ENCODE measurements at places on chromosomes 5 and 9.
A peak's percentile ranks its signal among the peaks of the same experiment; 100 is the strongest.

- no peak for DNase-seq
These were observed 132.8 kb downstream of the RASEF start for GRCh38 chr9:82930116-82930515.

- DNase-seq = peak; percentile 36
These were observed 49.4 kb downstream of the PLK2 start for GRCh38 chr5:58410441-58410840.

DNA sequence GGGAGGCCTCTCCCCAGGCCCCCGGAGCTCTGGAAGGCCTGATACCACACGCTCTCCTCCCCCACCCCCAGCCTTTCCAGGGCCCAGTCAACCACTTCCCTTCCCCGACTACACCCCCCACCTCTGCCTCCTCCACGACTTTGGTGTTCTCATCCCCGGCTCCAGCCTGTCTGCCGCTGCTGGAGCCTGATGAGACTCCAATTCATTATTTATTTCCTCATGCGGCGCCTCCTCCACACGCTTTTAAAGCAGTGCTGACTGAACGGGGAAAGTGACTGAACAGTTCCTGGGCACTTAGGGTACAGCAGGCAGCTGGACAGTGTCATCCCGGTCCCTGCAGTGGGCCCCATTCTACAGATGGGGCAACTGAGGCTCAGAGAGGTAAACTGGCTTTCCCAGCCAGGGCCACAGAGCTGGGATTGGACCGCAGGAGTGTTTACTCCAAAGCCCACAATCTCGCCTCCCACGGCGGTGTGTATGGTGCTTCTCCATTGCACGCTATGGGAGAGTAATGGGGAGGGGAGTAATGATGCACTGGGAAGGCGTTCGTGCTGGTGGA lies 15.9 kb upstream of the RPL26L1 start:
- DNase-seq = peak; percentile 84

DNA sequence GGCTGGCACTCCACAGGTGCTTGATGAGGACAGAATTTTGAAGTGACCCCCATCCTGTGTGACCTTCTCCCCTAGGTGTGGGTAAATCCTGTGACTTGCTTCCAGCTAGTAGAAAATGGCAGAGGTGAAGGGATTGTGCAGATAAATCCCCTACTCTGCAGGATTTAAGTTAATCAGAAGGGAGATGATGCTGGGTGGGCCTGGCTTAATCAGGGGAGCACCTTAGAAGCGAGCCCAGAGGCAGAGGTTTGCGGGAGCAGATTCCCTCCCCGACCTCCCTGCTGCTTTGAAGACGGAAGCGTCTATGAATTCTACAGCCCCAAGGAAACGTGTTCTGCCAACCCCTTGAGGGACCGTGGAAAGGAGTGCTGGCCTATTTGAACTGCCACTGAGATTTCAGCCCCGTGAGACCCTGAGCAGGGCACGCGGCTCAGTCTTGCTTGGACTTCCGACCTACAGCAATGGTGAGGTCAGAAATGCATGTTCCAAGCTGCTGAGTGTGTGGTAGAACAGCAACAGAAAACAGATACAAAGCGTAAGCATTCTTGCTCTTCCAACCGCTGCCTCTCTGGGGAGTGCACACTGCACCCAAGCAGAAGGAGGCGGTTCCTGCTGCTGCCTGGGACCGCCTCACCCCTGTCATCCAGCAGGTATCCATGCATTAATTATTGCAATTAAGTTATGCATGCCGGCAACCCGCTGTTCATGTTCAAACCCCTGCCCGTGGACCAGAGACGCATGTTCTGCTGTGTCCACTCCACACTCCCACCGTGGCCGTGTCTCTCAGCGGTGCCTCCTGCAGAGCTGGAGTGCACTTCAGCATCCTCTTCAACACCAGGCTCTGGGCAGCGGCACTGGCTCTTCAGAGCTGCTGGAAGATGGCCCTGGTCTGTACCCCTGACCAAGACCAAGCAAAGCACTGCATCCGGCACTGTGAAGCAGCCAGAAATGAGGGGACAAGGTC lies 54.6 kb upstream of the RXRA start:
- DNase-seq = no peak

DNA sequence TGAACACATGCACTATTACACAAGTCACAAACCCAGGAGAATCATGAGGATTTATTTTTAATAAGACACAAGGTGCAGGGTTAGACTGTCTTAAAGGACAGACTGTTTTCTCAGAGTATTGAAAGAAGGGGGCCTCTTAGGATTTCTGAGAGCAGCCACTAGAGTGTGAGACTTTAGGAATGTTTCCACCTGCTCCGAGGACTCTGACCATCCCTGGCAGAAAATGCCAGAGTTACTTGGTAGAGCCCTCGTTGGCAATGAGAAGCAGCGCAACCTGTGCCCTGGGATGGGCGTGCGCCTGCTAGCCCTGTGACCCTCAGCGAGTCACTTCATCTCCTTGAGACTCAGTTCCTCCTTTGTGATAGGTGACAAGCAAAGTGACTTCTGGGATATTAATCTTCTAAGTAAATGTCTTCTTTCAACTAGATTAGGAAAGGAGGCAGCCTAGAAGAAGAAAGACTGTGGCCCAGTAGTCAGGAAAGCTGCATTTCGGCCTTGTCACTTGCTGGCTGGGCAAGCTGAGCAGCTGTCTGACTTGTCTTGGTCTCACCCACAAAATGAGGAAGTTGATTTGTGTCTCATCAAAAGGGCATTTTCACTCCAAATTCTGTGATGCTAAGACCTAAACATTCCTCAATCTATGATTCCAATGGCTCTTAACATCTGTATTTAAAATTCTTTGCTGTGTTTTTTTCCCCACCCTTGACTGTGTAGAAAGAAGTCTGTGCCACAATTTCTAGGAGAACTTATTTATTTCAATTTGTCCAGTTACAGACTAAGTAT lies 60.5 kb downstream of the PTCD2 start:
- DNase-seq = no peak

- no peak for DNase-seq
These were observed 44.2 kb upstream of the MAST4 start for GRCh38 chr5:66551945-66552344.

- DNase-seq = no peak
These were observed 106.5 kb upstream of the MSX2 start for GRCh38 chr5:174617910-174618309.

GRCh38 chr9:70053864-70054263 lies 10.2 kb downstream of the MAMDC2 start:
- DNase-seq = no peak

DNA sequence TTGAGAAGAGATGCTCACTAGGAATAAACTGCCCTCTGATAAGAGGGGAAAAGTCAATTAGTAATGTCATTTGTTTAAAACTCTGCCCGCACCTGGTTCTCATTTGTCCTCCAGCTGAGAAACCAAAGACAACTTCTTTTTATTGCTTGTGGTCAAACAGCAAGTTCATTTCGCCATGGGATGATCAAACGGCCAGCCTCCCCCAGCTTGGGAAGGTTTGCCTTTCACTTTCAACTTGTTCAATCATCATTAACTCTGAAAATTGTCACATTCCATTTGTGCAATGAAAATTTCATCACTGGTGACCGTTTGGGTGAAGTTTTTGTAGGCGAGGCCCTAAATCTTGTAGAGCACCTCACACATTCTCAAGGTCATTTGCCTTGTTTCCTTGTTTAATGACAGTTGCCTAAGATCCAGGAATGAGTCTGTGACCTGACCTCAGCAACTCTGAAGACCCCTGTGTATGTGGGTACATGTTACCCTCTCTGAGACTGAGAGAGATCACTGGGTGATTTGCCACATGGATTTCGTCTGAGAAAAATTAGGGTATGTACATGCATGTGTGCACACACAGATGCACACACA lies 117.7 kb downstream of the MARCHF3 start:
- peak; percentile 62 for DNase-seq

DNA sequence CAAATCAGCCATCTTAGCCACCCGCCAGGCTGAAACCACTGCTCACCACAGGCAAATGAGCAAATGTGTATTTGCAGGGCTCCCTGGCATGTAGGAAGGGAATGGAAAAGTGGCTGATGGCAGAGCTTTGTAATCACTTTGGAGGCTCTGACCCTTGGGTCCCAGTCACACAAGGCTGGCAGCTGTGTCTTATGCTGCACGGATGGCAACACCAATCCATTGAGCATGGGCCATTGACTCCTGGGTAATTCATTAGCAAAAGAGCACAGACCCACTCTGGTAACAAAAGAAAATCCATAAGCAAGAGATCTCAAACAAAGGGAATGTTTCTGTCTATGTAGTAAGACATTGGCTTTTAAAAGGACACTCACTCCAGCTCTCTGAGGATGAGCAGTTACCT lies 57.6 kb downstream of the SPOCK1 start:
- DNase-seq = peak; percentile 26

DNA sequence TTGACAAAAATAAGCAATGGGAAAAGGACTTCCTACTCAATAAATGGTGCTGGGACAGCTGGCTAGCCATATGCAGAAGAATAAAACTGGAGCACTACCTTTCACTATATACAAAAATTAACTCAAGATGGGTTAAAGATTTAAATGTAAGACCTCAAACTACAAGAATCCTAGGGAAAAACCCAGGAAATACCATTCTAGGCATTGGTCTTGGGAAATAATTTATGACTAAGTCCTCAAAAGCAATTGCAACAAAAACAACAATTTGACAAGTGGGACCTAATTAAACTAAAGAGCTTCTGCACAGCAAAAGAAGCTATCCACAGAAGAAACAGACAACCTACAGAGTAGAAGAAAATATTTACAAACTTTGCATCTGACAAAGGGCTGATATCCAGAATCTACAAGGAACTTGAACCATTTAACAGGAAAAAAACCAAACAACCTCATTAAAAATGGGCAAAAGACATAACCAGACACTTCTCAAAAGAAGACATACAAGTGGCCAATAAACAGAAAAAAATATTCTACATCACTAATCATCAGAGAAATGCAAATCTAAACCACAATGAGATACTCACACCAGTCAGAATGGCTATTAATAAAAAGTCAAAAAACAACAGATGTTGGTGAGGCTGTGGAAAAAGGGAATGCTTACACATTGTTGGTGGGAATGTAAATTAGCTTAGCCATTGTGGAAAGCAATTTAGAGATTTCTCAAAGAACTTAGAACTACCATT lies 75.2 kb upstream of the CPEB4 start:
- no peak for DNase-seq

DNA sequence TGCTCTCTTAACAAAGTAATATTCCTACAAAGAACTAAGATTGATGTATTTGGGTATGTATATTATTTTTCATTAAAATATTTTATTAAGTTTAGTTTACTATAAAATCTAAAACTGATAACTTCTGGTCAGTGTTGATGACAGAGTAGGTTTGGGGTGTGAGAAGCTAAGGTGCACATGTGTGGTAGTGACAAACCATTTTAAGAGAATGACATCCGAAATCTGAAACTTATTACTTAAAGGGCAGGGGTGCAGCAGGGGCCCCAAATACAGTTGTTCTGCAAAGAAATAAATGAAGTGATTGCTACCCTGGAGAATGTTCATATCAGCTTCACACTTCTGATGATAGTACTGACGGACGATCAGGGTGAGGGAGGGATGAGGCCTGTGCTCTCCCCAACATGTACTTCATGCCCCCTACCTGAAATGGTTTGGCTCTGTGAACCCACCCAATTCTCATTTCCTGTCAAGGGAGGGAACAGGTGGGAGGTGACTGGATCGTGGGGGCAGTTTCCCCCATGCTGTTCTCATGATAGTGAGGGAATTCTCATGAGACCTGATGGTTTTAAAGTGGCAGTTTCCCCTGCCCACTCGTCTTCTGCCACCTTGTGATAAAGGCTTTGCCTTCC lies 125.3 kb upstream of the RFX3 start:
- no peak for DNase-seq

DNA sequence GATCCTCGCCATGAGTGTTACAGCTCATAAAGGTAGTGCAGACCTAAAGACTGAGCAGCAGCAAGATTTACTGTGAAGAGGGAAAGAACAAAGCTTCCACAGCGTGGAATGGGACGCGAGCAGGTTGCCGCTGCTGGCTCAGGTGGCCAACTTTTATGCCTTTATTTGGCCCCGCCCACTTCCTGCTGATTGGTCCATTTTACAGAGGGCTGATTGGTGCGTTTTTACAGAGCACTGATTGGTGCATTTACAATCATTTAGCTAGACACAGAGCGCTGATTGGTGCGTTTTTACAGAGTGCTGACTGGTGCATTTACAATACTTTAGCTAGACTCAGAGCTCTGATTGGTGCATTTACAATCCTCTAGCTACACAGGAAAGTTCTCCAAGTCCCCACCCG lies 13.9 kb downstream of the PLK2 start:
- DNase-seq = no peak

DNA sequence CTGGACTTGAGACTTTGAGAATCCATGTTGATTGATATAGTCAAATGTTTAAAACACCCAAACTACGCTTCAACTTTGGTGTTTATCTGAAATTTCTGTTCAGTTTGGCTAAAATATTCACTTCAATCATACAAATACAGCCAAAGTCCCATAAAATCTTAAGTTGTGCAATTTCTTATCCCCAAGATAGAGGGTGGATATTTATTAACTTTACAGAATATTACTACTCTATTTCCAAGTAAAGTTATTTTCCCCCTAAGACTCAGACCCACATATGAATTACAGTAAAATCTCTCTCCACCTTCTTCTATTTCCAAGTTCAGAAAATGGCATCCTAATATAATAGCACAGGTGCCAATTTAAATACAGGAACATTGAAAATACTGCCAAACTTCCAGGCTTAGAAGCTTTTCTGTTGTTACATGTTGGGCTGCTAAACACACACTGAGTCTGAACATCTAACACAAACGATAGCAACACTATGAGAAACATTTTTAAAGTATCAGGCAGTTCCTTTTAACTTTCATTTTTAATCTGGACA lies 290.3 kb downstream of the EBF1 start:
- no peak for DNase-seq

GRCh38 chr9:72586388-72587130 lies 65.2 kb downstream of the TMC1 start:
- no peak for DNase-seq

DNA sequence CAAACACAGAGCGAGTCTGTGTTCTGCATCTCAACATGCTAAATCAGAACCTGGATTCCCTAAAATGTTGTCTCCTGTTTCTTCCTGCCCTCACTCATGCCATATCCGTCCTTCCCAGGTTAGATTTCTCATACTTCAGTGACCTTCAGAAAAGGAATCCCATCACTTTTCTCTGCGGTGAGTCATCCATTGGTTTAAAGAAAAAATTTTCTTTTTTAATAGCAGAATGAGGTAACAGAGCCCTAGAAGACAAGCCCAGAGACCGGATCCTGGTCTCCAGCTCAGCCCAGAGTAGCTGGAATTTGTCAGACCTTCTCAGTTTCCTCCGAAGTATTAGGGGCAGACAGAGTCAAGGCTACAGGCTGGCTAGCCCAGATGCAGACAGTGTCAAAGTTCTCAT lies 143.2 kb upstream of the DMRT1 start:
- no peak for DNase-seq

DNA sequence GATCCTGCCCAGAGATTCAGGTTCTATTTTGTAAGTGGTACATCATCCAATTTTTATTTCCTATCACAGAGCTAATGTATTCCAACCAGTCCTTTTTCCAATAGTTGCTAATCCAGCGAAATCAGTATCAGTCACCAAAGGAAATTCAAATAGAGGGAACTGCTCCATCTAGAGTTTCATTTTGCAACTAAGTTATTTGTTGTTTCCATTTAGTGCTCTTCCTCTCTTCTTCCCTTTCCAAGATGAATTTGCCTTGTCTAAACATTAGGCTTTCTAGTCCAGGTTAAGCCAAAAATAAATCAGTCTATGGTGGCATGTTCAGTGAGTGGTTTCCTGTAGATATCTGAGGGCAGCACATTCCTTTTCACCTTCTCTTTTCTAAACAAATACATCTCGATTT lies 79.8 kb upstream of the SPATA31D4 start:
- DNase-seq = peak; percentile 48

- DNase-seq = no peak
These were observed 15.3 kb downstream of the HSPA9 start for GRCh38 chr5:138559937-138560336.
